Fibroblast of mammary gland (primary cell): ENCODE measurements at places on chromosomes 12 and 14.

- peak; percentile 38 for DNase-seq
Observed at GRCh38 chr14:84482256-84483071, 1047.5 kb upstream of the FLRT2 start.

DNA sequence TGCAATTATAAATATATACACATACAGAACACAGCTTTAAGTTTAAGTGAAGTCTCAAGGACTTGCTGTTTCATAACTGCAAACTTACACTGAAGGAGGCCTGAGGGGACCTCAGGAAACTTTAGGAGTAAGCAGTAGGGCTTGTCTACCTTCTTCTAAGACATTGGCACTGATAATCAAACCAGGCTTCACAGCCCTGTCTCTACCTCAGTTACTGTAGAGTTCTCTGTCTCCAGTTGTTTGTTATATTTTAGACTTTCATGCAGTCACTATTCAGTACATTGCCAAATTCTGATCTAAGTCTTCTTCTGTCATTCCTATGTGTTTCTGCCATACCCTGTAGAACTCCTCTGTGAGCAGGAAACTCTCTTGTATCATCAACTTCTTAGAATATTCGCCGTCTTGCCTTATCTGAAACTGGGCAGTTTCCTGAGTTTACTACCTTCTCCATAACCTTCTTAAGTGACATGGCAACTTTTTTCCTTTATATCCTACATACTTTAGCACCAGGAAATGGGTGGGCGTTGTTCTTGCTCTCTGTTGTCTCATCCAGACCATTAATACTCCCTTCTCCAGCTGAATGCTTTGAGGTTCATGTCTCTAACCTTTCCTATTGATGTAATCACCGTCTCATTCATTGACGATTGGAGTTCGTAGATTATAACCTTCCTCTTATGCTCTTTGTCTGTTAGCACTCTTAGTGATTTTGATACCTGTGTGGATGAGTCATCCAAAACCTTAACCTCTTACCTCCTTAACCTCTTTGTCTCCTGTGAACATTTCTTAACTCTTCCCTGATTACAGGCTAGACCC is 11.4 kb downstream of the APAF1 start:
- no peak for DNase-seq

DNA sequence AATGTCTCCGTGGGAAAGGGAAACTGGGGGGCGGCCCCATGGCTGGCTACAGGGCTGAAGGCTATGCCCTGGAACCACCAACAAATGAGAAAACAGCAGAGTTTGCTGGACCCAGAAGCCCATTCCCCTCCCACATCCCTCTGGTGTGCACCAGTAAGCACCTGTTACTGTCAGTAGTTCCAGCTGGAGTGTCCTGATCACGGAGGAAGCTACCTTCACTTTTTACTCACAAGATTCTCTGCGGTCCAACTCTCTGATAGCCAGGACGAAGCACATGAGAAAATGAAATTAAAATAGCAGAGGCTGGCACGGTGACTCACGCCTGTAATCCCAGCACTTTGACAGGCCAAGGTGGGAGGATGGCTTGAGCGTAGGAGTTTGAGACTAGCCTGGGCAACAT is 22.7 kb upstream of the MEG3 start:
- DNase-seq = no peak

- DNase-seq = peak; percentile 84
Observed at GRCh38 chr12:107349008-107349747, 255.8 kb upstream of the CRY1 start.
